ENCODE measurements at places on chromosomes 5 and 9.

GRCh38 chr5:105054406-105054805 lies 1491.8 kb upstream of the NUDT12 start:
- no peak for DNase-seq

GRCh38 chr9:121305269-121305994 lies 37.5 kb downstream of the GSN start:
- no peak for DNase-seq

DNA sequence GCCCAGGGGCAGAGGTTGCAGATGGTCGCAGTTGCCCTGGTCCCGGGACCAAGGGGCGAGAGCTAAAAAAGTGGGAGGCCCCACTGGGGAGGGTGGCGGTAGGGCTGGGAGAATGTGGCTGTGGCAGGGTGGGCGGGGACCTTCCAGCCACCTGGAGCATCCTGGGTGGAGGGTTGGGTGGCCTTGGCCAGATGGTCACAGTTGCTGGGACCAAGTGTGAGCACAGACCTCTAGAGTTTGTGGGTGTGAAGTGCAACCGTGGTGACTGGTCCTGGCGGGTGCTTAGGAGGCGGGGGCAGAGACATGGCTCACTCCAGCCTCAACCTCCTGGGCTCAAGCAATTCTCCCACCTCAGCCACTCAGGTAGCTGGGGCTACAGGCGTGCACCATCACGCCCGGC lies 5.7 kb upstream of the TRAF2 start:
- DNase-seq = no peak

DNA sequence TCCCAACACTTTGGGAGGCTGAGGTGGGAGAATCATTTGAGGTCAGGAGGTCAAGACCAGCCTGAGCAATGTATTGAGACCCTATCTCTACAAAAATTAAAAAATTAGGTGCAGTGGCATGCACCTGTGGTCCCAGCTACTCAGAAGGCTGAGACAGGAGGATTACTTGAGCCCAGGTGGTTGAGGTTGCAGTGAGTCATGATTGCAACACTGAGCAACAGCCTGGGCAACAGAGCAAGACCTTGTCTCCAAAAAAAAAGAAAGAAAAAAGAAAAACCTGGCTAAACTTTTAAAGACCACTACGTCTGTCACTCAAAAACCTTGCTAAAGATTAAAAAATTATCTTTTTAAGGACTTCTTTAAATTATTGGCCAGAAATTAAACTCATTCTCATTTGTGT lies 59.8 kb upstream of the ABCA1 start:
- no peak for DNase-seq

- DNase-seq = no peak
Observed at GRCh38 chr5:154267516-154267915, 77.0 kb downstream of the GALNT10 start.

- no peak for DNase-seq
Observed at GRCh38 chr5:14545862-14546261, 35.7 kb upstream of the OTULINL start.

- no peak for DNase-seq
Observed at GRCh38 chr9:71859939-71860338, 51.1 kb downstream of the ABHD17B start.

DNA sequence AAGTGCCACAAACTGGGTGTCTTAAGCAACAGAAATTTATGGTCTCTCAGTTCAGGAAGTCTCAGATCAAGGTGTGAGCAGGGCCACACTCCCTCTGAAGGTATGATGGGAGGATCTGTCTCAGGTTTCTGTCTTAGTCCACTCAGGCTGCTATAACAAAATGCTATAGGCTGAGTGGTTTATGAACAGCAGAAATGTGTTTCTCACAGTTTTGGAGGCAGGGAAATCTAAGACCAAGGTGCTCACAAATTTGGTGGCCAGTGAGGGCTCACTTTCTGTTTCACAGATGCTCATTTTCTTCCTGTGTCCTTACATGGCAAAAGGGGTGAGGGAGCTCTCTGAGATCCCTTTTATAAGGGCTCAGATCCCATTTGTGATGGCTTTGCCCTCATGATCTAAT lies 281.4 kb downstream of the CWC27 start:
- no peak for DNase-seq

DNA sequence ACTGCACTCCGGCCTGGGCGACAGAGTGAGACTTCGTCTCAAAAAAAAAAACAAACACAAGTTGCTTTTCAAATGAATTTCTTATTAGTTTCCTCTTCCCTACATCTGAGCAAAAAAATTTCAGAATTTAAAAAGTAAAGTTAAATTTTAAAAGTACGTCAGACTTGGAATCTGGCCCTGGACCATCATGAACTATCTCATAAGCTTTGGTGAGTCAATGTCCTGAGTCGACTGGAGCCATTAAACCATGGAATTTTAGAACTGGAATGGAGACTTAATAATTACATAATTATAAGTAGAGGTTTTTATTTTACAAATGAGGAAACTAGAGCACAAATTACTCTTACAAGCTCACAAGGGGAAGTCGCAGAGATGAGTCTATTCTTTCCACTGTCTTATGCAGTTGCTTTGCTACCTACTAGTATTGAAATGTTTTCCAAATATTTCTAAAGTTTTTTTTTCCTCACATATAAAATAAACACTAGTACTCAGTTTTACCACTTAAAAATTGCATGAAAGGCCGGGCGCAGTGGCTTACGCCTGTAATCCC lies 98.0 kb upstream of the ZNF608 start:
- no peak for DNase-seq

DNA sequence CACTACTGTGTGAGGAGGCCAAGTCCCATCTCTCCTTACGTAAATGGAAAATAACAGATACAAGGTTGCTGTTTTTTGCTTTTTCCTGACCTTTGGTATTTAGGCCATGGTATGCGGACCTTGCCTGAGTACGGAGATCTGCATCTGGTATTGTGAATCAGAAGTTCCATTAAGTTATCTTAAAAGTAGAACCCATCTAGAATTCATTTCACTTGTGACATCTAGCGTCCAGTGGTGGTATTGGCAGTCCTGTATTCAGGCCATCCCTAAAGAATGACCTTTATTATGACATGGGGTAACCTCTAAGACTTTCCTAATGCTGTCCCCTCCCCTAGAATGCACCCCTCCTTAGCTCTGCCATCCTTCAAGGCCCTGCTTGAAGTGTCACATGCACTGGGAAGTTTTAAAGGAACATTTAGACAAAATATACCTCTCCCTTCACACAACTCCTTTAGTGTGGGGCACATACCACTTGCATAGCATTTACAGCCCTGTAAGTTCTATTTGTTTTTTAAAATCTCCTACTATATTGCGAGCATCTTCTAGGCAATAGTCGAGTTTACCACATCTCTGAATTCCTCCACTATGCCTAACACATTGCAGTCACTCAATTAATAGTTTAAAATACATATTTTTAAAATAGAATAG lies 1.9 kb upstream of the SPDL1 start:
- DNase-seq = peak; percentile 64

DNA sequence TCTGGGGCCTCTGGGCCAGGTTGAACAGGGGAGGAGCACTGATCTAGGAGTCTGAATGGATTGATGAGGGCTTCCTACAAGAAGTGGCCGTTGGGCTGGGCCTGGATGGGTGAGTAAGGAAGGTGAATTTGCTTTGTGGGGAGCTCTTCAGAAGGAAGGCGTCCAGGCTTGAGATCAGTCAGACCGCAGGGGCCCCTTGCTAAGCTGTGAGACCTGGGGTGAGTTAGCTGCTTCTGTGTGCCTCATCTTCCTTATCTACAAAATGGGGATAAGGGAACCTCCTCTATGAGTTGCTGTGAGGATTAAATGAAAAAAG lies 1.1 kb upstream of the SYNPO start:
- no peak for DNase-seq

DNA sequence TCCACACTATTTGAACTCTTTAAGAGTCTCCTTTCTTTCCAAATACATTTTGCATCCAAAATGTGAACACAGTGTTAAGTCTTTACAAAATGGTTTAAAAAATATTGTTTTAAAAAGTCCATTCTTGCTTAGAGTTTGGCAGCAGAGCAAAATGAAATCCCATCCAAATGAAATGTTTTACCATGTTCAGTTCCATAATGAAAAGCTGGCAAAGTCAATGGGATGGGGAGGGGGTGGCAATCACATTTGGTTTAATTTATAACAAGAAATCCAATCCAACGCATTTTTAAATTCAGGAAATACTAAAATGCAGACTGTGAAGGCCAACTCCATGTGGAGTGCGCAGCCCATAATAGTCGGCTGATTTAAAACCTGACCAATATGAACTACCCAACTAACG lies 39.4 kb downstream of the MRPL36 start:
- DNase-seq = no peak

GRCh38 chr9:84325347-84325973 lies 15.1 kb downstream of the SLC28A3 start:
- DNase-seq = no peak
